ENCODE measurements at places on chromosomes 6 and 20.

DNA sequence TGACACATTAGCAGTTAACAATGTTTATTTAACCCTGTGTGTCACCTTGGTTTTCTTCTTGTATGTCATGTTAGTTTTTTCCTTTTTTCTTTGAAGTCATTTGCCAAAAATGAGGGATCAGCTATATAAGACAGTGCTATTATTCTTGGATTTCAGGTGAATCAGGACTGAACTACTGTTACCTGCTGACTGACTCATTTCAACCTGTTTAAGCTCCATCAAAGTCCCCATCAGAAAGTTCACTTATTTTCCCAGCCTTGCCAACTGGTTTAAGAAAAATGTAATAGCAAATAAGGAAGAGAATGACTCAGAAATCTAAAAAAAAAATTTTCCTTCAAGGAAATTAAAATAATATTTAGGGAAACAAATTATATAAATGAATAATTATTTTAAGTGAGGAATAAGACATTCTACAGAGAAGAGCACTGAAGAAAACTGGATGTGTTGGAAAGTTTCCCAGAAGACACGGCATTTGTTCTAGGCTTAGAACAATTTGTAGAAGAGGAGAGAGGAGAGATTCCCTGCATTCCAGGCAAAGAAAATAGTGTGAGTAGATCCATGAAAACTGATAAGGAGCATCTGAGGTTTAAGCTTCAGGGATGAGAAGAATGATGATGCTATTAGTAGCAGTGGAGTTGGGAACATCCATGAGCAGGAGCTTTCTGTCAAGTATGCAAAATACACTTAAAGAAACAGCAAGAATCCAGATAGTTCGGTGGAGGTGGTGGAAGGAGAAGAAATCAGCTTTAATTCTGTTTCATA lies 84.9 kb upstream of the SIM1 start:
- no peak for DNase-seq

DNA sequence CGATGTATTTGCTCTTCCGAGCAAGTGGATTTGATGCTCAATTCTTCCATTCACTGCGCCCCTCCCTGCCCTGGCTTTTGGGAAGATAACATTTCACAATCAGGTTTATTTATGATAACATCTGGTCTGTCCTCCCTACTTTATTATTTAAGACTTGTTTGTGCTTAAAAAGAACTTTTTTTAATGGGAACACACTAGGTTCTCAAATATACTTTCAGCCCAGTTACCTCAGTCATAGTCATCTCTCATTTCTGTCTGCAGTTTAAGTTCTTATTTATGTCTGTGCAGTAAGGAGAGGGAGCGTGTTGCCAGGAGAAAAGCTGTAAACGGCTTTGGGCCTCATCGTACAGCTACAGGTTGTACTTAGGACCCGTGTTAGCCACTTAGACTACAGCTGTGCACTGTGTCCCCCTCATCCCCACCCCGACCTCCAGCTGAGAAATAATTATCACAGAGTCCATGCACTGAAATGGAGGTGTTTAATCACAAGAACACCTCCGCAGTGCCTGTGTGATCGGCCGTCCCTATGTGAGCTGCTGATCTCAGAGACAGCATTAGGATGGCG lies 99.3 kb downstream of the RPP40 start:
- DNase-seq, result no peak

DNA sequence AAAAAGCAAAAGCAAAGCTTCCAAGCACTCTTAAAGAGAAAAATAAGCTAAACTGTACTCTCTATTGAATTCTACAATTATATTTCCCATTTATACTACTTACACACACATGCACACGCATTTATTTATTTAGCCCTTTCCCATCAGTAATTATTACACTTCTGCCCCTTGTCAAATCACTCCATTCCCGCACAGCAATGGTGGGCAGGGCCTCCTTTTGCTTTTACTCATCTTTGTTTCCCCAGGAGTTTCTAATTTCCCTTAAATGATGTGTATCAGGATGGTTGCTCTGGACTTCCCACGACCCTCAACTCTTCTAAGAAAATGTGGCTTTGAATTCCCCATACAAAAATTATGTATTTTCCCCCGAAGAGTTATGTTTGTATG lies 19.9 kb downstream of the PXT1 start:
- no peak for DNase-seq

- no peak for DNase-seq
Measured at GRCh38 chr20:23658336-23658735, 20.6 kb upstream of the CST3 start.

GRCh38 chr6:3455569-3456394 lies 1.1 kb downstream of the SLC22A23 start:
- no peak for DNase-seq

DNA sequence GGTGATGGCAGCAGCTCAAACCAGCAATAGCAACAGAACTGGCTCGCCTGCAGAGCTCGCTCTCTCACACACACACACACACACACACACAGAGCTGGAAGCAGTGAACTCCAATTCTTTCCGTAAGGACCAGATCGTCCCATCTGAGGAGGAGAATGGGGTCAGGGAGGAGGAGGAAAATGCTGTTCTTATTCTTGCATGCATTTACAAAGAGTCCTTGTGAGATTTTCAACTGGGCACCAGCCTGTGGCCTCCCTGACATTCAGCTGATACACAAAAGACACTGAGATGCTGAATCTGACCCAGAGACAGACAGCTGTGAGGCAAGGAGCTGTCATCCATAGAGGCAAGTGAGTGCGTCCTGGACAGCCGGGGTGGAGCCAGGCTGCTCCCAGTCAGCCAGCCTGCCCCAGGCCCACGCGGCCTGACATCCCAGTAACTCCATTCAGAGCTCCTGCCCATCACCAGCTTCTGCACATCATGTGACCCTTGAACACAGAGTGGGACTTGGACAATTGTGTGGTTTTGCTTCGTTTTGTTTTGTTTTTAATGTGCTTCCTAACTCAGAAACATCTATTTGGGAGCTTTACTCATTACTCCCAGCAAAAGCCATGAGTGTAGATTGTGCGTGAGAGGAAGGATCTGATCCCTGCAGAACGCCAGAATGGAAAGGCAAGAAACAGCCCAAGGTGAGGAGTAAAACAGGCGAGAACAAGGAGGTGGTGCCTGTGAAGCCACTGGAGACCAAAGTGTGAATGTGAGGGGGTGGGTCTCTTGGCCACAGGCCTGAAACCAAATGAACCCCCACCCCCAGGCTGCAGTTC lies 2.1 kb downstream of the SERPINB9 start:
- DNase-seq, result no peak

DNA sequence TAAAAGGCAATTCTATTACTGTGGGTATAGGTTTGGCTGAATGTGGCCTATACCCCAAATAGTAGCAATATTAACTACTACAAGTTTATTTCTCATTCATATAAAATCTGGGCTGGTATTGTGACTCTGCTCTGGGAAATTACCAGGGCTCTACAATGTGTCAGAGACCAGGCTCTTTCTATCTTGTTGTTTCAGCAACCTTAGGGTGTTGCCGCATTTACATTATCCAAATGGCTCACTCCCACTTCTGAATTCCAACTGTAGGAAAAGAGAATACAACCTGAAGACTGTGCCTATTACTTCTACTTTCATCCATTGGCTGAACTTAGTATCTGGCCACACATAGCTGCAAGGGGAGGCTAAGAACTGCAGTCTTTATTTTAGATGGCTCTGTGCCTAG lies 106.7 kb upstream of the CENPW start:
- DNase-seq, result no peak

GRCh38 chr6:111356551-111356950 lies 126.5 kb downstream of the REV3L start:
- DNase-seq, result no peak

GRCh38 chr6:153959276-153959675 lies 79.8 kb upstream of the OPRM1 start:
- no peak for DNase-seq

DNA sequence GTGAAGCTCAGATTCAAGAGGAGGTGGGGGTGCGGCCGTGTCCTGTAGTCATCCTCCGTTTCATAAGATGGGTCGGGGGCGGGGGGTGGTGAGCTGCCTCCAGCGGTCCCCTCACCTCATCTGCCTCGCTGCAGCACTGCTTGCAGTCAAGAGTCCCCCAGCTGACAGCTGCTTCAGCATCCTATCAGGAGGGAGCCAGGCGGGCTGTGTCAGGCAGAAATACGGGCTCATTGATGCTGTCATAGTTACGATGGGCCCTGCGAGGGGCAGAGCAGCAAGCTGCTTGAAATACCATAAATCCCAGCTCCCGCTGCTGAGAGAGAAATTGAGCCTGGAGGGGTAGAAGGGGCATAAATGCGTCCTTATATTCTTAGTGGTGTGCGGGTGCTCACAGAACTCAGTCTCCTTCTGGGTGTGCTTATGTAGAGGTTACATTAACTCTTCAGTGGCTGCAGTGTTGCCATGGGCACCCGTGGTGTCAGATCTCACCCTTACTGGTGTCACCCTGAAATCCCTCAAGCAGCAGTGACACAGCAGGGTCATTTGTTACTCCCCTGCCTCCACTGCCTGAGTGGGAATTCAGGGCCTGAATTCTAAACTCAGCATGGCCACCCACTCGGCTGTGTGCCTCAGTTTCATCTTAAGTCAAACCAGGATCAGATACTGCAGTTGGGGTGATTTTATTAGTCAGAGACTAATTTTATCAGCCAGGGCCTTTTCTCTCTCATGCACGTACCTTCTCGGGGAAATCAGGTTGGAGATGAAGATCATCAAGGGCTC lies 21.8 kb downstream of the CCDC167 start:
- DNase-seq, result no peak

- DNase-seq, result no peak
Measured at GRCh38 chr20:18543932-18544331, 23.3 kb upstream of the SMIM26 start.

DNA sequence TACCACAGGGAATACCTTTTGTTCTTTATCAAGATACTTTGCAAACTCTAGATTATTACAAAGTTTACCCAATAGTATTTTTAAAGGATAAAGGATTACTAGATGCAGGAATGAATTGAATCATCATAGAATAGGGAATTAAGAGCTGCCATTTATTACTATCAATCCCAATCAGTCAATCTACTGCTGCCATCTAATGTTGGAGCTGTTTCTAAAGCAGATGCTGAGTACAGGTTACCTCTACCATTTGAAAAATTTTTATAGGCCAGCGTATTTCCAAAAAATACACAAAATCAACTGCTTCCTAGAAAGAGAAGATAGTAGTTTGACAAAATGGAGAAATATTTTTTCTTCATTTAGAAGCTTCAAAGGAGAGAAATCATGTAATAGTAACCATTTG lies 520.4 kb downstream of the ADGRB3 start:
- no peak for DNase-seq

DNA sequence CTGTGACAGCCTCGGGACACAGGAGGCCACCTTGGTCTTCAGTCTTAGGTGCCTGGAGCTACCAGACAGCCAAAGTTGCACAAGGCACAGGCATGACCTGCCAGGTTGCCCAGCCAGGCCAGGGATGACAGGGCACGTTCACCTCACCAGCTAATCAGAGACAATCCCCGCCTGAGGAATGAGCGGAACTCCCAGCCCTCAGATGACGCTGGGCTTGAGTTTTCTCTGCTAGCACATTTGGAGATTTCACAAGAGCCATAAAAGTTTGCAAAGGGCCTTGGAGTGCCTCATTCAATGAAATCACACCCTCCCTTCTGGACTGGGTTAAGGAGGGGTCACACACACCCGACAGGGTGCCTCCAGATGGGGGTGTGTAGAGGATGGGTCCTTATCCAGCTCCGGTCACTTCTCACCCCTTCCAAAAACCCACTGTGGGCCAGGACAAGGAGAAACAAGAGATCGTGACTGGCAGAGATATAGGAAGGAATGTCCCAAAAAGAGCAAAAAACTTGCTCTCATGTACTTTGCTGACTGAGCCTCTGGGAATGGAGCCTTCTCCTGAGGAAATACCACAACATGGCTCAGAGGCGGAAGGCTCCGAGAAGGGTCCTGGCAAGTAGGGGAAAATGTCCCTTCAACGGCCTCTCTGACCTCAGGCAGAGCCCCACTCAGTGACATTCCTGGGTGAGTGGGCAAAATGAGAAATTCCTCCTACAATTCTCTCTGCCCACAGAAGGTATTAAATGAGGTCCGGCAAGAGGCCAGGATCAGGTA lies 121.6 kb downstream of the ISM1 start:
- DNase-seq, result no peak

DNA sequence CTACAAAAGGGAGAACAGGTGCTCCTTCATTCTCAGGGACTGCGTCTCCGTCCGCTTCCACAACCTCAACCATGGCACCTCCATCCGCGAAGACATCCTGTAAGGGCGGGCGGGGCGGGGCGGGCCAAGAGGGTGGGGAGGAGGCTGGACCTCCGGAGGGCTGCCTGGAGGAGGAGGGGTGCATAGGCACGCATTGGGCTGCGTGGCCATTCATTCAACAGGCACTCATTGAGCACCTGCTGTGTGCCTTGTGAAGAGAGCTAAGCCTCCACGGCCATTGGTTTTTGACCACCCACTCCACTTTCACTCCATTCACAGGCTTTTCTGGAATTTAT lies 435 bp downstream of the ZSWIM3 start:
- DNase-seq, result no peak

DNA sequence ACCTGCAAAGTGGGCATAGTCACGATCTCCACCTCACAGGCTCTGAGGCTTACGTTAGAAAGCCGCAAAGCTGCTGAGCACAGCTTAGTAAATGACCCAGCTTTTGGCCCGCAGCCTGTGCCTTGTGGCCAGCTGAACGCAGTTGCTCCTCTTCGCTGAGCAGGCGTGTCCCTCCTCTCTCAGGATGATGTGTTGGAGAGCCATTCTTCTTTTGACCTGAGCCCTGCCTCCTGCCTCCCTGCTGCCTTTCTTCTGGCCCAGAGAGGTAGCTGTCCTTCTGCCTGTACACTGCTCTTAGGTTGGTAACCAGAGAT lies 47.6 kb upstream of the MYL9 start:
- DNase-seq, result no peak

DNA sequence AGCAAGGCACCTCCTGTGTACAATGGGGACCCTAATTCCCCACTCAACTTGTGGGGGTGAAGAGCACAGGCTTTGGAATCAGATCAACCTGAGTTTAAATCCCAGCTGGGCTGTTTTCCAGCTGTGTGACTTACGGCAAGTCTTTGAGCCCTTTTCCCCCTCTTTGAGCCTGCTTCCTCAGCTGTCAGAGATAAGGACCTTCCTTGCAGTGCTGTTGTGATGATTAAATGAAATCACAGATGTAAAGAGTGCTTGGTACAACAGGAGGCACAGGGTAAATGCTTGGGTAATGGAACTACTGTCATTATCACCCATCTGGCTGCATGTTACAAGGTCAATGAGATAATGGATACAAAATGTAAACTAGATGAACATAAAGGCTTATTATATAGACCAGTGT lies 3.2 kb downstream of the SNX21 start:
- no peak for DNase-seq

DNA sequence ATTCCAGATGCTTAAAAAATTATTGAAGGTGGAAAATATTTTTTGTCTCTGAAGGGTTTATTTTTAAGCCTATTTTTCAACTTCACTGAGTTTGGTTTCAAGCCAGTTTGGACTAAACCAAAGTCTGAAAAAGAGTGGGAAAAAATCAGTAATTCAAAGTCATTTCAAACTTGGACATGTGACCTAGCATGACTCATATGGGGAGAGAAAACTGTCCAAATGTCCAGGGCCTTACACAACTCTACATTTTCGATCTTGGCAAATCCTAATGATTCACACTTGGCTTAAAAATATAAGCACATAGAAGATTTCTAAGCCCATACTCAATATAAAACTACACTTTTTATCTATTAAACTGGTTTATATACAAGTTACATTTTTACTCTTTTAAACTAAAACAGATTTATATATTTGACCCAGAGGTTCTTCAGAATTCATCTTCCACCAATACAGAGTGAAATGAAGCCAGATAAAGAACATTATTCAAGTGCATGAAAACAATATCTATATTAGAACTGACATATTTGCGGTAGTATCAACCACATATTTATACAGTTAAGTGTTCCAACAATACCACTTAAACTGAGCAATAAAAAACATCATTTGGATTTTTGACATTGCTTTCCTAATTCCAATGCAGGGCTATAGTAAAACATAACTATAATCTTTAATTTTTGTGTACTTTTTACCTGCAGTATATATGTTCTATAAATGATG lies 110.3 kb upstream of the TCF21 start:
- DNase-seq, result no peak
